Peyer's patch (tissue), 4 donors: ENCODE measurements at places on chromosomes 6 and 20. TPM values are rescaled to one million over a fixed set of nuclear protein-coding genes. Genes with fewer than 3 reads are reported as not detected.

GRCh38 chr20:42779216-42779615 is 410.5 kb downstream of the PTPRT start:
- no peak for DNase-seq

GRCh38 chr6:72132427-72132826 is 246.1 kb downstream of the RIMS1 start:
- no peak for DNase-seq

SYNDIG1 gene
- 1.7 TPM for total RNA-seq

DNA sequence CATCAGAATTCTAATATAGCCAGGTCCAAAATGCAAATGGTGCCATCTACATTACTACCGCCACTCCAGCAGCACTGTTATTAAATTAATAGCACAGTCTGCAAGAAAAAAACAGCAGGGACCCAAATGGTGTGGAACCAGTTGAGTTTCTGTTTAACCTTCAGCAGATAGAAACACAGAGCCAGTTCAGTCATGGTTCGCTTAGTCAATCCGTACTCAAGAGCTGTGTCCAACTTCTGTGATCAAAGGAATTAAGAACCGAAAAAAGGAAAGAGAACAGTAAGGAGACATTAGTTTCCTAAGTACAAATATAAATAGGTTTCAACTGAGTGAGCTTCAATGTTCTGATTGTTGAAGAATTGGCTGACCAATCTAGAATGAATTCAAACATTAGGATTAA is 107.7 kb downstream of the TRDN start:
- no peak for DNase-seq
